ENCODE measurements at places on chromosomes 11 and 22.
A peak's percentile ranks its signal among the peaks of the same experiment; 100 is the strongest.

DNA sequence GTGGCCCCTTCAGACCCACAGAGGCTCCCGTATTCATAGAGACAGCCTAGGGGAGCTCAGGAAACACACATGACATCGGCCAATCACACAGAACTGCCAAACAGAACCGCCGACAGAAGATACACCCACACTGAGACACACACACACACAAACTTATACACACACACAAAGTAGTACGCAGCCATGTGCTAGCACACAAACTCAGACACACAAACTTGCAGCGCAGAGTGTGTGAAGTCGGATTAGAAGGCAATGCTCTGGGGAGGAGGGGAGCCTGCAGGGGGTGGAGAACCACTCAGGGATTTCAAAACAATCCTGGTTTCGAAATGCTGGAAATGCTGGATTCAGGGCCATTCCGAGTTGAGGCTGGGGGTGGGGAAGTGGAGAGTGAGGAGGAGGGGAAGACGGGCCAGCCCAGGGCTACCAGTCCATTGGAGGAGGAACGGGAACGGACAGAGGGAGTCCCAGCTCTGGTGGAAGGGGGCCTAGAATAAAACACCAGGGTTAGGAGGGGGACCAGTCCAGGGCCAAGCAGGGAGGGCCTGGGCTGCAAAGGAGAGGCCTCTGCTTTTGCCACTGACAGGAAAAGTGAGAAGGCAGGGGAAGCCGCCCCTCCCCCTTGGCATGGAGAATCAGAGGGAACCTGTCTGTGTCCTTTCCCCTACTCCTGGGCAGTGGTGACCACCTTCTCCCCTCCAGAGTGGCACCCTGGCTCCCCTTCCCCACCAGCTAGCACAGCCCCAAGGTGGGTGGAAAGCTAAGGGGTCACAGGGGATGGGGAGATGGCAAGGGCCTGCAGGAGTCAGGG lies 4.4 kb downstream of the BCL9L start:
- no peak for DNase-seq

- no peak for DNase-seq
These were observed 139.5 kb upstream of the CADM1 start for GRCh38 chr11:115643549-115644270.

GRCh38 chr22:50136581-50137015 lies 33.9 kb upstream of the PANX2 start:
- no peak for DNase-seq

DNA sequence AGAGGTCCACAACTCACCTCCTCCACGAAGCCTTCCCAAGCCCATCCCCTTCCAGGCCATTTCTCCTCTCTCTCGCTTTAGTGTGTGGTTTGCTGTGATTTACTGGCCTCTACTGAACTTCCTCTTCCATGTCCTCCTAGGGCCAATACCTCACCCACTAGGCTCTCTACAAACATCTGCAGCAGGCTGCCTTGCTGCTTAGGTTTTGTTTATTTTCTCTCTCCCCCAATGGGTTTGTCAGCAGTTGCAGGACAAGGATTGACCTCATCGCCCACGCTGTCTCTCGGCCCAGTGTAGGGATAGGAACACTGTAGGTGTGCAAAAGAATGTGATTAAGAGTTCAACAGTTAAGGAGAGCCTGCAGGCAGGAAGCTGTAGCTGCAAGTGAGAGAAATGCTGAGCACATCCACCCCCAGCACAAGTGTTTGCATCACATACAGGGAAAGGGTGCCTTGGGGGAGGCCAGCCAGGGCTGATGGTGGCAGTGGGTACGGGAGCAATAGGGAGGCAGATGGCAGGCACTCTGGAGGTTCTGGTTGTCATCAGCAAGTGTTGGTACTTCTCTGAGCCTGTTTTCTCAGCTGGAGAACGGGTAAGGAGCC lies 1.4 kb downstream of the PC start:
- no peak for DNase-seq

DNA sequence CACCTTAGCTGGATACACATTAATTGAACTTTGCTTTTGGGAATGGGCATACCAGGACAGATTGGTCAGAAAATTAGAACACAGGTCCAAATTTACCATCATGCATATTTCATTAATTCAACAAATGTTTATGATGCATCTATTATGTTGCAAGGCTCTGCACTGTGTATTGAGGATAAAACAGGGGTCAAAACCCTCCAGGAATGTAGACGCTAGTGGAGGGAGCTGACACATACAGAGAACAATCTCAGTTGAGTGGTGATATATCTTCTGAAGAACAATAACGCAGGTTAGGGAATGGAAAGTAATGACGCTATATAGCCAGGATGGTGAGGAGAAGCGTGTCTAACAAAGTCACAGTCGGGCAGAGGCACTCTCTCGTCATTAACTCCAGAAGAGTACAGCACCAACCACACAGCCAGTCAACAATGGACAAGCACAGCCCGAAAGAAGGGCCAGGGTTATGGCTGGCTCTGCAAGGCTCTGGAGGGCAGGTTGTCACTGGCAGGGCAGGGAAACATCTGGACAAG lies 3.8 kb downstream of the FLI1 start:
- no peak for DNase-seq

GRCh38 chr11:33652930-33653329 lies 47.7 kb downstream of the C11orf91 start:
- DNase-seq, result no peak

- DNase-seq, result no peak
These were observed 54.3 kb downstream of the TSPAN18 start for GRCh38 chr11:44780940-44781631.

DNA sequence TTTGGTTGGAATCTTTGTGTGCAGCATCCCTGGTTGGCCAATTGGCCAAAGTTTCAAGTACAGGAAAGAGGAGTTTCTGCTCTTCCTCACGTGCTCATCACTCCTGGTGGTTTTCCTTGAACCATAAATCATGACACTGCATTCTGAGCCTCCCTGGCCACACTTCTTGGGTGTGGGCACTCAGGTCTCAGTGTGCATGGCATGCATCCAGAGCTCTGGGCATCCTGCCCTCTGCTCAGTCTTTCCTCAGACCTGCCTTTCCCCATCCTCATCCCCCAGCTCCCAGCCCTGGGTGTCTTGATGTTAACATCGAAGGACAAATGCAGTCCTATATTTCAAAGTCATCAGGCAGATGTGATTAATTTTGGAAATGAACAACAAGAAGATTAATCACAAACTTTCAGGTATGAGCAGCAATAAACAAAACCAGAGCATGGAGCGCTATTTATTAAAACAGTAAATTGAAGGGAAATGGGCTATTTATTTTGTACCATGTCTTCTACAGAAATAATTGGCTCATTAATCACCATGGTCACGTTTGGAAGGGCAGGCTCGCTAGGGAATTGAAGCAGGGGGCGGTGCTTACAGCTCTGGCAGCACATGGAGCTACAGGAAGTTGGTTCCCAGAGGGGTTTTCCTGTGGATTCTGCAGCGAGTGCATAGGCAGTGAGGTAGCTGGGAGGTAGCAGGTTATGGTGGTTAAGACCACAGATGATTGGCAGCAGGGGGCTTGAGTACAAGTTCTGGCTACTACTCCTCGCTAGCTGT lies 89.6 kb downstream of the CSNK2A3 start:
- no peak for DNase-seq

GRCh38 chr22:33923660-33924246 lies 3.5 kb upstream of the LARGE1 start:
- DNase-seq, result no peak

DNA sequence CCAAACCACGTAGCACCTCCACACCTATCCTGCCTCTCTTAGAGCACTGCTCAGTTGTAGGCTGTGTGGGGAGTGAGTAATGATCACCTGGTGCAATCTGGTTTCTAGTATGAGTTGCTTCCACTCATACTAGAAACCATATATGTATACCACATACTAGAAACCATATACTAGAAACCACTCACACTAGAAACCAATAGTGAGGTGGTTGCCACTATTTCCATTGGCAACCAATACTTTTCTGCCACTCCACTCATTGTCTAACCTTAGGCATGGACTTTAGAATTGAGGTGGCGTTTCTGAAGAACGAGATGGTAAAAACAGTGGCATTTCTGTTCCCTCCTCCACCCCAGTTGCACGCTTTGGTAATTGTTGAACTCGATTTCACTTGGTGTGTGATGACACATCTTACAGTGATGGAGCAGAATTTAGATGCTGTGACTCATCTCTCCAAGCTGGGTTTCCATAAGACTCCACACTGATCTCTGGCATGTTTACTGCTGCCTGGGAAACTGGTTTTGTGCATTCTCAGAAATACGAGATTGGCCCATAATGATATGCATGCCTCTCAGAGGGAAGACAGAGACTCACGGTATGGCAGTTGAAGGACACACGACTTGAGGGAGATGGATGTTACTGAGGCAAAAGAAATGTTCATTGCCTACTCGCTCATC lies 82.9 kb downstream of the KIRREL3 start:
- DNase-seq, result peak; percentile 4

- no peak for DNase-seq
These were observed 679.9 kb upstream of the CCDC179 start for GRCh38 chr11:23540101-23540561.

DNA sequence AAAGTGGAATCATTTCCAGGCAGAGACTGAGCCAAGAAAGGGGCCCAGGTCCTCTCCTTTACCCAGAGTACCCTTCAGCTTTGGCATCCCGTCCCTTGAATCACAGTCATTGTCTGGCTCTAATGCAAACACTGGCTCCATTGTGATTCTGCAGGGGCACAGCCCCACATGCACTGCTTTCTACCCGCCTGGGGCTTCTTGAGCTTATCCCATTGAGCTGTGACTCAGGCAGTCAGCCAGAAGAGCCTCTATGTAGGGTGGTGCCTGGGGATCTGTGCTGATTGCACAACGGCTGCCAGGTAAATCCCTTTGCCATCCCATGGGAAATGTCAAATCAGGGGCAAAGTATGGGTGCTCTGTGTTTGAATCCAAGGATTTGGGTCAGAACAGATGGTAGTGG lies 88.9 kb downstream of the RASSF10 start:
- DNase-seq, result no peak

DNA sequence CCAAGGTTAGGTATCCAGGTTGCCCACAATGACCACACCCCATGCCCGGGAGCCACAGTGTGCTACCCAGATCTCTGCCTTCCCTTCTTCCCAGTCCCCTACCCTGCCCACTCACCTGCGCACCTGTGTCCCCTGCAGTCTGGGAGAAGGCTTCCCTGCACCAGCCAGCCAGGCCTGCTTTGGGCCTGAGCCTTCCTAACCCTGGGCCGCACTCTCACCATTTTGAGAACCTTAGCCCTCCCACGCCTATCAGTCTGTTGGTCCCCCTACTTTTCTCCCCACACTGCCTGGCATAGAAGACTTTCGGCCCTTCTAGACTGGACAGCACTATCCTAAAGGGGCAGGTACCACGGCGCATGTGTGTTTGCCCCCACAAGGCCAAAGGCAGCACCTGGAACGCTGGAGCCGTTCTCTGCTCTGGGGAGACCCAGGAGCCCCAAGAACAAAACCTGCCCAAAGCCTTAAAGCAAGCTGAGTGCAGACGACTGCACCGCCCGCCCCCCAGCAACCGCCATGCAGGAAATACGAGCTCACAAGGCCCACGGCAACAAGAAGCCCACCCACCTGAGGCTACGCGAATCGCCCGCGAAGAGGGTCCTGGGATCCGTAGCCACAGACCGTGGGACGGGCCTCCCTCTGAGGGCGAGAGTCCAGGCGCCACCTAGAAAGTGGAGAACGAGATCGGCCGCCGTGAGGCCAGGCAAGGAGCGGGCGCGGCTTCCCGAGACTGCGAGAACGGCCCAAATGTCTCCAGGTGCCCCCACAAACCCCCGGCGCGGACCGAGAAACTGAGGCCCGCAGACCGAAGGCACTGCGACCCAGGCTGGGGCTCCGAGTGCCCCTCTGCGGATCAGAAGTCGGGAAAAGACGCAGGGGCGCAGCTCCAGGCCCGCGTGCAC lies 546 bp downstream of the GNB1L start:
- peak; percentile 28 for DNase-seq
